ENCODE measurements at places on chromosomes 3 and 15. TPM values are rescaled to one million over a fixed set of nuclear protein-coding genes. Genes with fewer than 3 reads are reported as not detected.

DNA sequence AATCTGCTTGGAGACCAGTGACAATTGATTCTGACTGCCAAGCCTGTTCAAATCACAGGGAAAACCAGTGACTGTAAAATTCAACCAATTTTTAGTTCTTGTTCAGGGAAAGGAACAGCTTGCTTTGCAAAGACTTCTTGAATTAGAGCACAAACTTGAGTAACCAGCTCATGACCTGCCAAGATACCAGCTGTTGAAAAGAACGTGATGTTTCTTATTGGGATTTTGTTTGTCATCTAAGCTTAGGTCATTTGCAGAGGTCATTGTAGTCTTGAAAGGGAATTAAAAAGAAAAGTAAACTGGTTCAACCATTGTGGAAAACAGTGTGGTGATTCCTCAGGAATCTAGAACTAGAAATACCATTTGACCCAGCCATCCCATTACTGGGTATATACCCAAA, 428.2 kb downstream of the GRM7 start:
- peaks cover 8% of the 10 kb centered on the region for H3K4me1 ChIP-seq
- DNase-seq = no peak
- no peaks in the 10 kb centered on the region for H3K36me3 ChIP-seq
- H3K27me3 ChIP-seq = no peaks in the 10 kb centered on the region

DNA sequence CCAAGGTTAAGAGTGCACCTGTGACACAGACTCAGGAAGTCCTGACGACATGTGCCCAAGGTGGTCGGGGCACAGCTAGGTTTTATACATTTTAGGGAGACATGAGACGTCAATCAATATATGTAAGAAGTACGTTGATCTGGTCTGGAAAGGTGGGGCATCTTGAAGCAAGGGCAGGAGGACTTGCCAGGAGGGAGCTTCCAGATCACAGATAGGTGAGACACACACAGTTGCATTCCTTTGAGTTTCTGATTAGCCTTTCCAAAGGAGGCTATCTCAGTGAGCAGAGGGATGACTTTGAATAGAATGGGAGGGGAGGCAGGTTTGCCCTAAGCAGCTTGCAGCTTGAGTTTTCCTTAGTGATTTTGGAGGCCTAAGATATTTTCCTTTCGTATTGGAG, 257.4 kb downstream of the CGGBP1 start:
- H3K27me3 ChIP-seq = no peaks in the 10 kb centered on the region
- peaks cover 9% of the 10 kb centered on the region for H3K4me1 ChIP-seq
- DNase-seq = no peak
- no peaks in the 10 kb centered on the region for H3K36me3 ChIP-seq

DNA sequence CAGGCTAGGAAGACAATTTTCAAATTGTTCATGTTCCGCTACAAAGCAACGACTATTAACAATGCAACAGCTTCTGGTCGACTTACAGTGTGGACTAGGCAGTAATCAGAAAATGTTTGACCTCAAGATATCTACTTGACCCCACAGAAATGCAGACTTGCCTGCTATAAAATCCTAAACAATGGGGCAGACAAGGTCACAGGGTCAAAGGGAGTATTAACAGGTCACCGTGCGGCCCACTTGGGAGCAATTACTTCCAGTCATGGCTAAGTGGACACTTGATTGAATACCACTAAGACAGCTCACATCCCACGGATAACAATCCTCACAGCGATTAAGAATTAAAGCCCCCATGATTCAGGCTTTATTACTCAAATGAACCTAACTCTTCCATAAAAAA, 58.9 kb downstream of the FOXP1 start:
- DNase-seq = no peak
- H3K4me1 ChIP-seq = peaks cover 32% of the 10 kb centered on the region
- no peak overlapping the region for H3K27ac ChIP-seq
- H3K36me3 ChIP-seq = peaks cover 16% of the 10 kb centered on the region
- no peaks in the 10 kb centered on the region for H3K27me3 ChIP-seq
- H3K4me3 ChIP-seq = no peak overlapping the region

DNA sequence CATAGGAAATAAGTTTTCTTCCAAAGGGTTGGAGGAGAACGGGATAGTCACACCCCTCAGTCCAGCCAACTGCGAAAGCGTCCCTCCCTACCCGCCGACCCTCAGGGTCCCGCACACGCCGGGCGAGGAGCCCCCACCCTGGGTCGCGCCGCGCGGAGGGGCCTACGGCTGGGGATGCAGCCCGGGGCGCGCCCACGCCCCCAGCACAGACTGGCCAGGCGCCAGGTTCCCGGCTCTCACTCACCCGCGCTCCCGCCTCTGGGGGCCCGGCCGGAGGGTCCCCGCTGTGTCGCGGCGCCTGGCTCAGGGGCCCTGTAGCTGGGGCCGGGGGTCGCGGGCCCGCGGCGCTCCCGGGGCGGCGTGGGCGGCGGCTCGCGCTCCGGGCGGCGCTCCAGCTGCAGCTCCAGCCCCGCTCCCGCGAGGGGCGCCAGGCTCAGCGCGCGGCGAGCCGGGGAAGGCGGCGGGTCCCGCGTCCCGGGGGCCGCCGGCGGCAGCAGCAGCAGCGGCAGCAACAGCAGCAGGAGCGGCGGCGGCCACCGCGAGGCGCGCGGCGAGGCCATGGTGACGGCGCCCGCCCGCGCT, 375 bp downstream of the HEG1 start:
- H3K27ac ChIP-seq = peak overlapping the region; percentile 59
- peaks cover 36% of the 10 kb centered on the region for H3K4me1 ChIP-seq
- peak overlapping the region; percentile 94 for H3K4me3 ChIP-seq
- H3K36me3 ChIP-seq = no peaks in the 10 kb centered on the region
- no peak for DNase-seq
- peaks cover 8% of the 10 kb centered on the region for H3K27me3 ChIP-seq

DNA sequence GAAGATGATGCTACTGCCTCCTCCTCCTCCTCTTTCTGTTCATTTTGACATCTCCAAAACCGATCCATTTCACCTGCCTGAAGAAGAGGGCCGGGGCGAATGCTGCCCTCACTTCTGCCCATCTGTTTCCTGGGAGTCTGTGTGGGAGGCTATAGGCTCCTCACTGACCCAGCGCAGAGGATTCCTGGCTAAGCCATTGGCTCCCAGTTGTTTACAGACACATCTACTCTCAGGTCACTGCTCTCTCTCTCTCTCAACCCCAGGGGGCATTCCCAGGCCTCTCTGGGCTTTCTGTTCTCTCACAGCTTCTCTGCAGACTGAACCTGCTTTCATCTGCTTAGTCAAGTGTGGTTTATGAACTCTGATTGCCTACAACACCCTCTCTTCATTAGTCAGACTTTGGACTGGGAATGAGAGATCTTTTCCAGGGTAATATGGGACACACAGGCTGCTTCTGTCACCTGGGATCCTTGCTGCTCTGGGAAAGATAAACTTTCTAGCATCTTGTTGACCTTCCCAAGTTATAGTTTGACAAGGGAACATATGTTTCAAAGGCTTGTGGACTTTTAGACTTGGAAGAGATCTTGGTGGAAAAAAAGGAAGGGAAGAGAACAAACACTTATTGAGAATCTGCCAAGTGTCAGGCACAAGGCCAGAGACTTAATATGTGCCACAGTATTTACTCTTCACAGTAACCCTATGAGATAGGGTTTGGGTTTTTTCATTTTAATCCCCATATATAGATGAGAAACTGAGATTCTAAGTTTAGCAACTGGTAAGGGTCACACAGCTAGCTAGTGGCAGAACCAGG, 30.2 kb upstream of the USP3 start:
- no peaks in the 10 kb centered on the region for H3K36me3 ChIP-seq
- peaks cover 27% of the 10 kb centered on the region for H3K4me1 ChIP-seq
- H3K27ac ChIP-seq = no peak overlapping the region
- DNase-seq = no peak

DNA sequence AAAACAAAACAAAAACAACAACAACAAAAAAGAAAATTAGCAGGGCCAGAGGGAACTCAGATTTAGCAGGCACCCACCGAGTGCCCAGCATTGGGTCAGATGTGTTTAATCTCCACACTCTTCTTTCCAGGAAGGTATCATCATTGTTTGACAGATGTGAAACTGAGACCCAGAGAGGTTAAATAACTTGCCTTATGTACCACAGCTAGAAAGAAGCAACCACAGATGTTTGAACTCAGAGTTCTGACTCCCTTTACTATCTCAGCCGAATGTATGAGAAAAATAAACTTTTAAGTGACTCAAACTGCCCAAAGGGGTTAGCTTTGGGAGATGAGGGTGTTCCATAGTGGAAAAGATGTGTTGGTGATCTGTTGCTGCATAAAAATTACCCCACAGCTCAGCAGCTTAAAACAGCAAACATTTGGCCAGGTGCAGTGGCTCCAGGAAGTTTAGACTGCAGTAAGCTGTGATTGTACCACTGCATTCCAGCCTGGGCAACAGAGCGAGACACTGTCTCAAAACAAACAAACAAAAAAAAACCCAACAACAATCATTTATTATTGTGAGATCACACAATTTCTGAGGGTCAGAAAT, 4.5 kb upstream of the RPP25 start:
- no peak for DNase-seq
- H3K27me3 ChIP-seq = peaks cover 62% of the 10 kb centered on the region
- no peaks in the 10 kb centered on the region for H3K36me3 ChIP-seq
- H3K4me3 ChIP-seq = no peak overlapping the region

DNA sequence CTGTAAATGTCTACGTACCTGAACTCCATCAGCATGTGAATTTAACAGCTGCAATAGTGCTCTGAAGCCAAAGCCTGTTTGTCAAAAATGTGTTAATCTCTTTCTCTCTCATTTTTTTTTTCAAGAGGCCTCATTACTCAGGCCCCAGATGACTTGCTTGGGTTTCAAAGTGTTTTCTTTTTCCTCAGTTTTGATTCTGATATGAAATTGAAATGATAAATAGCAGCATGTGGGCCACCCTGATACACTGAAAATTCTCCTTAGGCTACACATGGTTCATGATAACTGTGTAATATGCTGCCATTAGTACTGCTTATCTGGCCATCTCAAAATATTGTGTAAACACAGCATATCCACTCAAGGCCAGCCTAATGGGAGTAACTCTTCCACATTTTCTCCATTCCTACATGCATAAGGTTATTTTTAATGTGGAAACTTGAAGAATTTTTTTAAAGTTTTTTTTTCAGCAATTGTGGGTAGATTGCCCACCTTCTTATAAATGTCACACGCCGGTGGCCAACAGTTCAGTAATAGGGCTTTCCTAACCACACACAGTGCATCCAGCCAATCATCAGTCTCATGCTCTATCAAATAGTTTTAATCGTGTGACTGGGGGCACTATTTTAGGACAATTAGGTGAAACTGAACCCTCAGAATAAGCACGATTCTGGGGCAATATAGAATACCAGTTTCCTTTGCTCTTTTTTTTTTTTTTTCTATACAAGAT, 13.1 kb upstream of the DENND4A start:
- peak overlapping the region; percentile 90 for H3K27ac ChIP-seq
- H3K27me3 ChIP-seq = no peaks in the 10 kb centered on the region
- peak overlapping the region; percentile 44 for H3K4me3 ChIP-seq
- peaks cover 61% of the 10 kb centered on the region for H3K4me1 ChIP-seq

WDR6 gene
- 46.3 TPM for polyA plus RNA-seq

THPO gene
- not detected for polyA plus RNA-seq

LEO1 gene
- 4.7 TPM for polyA plus RNA-seq

EPHB3 gene
- 1.2 TPM for polyA plus RNA-seq
